ENCODE measurements at places on chromosomes 12 and 14. TPM values are rescaled to one million over a fixed set of nuclear protein-coding genes. Genes with fewer than 3 reads are reported as not detected.

The FCF1 gene
- 15.1 TPM for total RNA-seq

The NKX2-1 gene
- total RNA-seq: not detected

The CORO1C gene
- total RNA-seq: 154 TPM

The NEUROD4 gene
- not detected for total RNA-seq

The CLEC1B gene
- total RNA-seq: not detected

Measured in skeletal muscle tissue (tissue), 5 donors.